Tongue (tissue), 3 donors: ENCODE measurements at places on chromosomes 7 and 10. TPM values are rescaled to one million over a fixed set of nuclear protein-coding genes. Genes with fewer than 3 reads are reported as not detected.

Gene LIPK
- 1.1 TPM for total RNA-seq

Gene TAF3
- total RNA-seq = 3.0 TPM

Gene PILRA
- 1.1 TPM for total RNA-seq

Gene FAM180A
- total RNA-seq = 1.4 TPM

Gene CUX1
- total RNA-seq = 123 TPM

Gene KEL
- 1.6 TPM for total RNA-seq

Gene PNLIPRP2
- not detected for total RNA-seq

Gene LRRTM3
- 0.62 TPM for total RNA-seq

Gene LRRN3
- total RNA-seq = 2.5 TPM

Gene UCN3
- total RNA-seq = not detected

Gene GATA3
- total RNA-seq = not detected

Gene VWDE
- total RNA-seq = 3.1 TPM

Gene FRAT1
- 1.6 TPM for total RNA-seq

Gene FANK1
- total RNA-seq = 3.2 TPM

Gene GIMAP7
- 8.2 TPM for total RNA-seq

Gene TAS2R4
- total RNA-seq = 2.4 TPM

Gene NUTM2B
- 0.10 TPM for total RNA-seq

Gene CALCR
- total RNA-seq = 7.0 TPM

Gene PSAP
- total RNA-seq = 564 TPM

Gene HYAL4
- total RNA-seq = not detected

Gene SFXN2
- 7.0 TPM for total RNA-seq

Gene DBNL
- 75.1 TPM for total RNA-seq

Gene SAP25
- total RNA-seq = 2.9 TPM

Gene PHYHIPL
- 0.31 TPM for total RNA-seq

Gene LIPF
- total RNA-seq = not detected

Gene FAM25G
- not detected for total RNA-seq

Gene PITX3
- total RNA-seq = 3.2 TPM

Gene FRA10AC1
- total RNA-seq = 19.1 TPM

Gene HOXA7
- total RNA-seq = not detected

Gene DYDC2
- total RNA-seq = not detected

Gene AVPI1
- total RNA-seq = 12.6 TPM

Gene LZTS2
- total RNA-seq = 45.5 TPM

Gene SLC39A12
- total RNA-seq = not detected

Gene TAS2R3
- total RNA-seq = 5.0 TPM

Gene MYOF
- total RNA-seq = 87.9 TPM

Gene MRPS16
- 60.2 TPM for total RNA-seq

Gene DIP2C
- total RNA-seq = 39.0 TPM
